ENCODE measurements at places on chromosomes 3 and 15.

DNA sequence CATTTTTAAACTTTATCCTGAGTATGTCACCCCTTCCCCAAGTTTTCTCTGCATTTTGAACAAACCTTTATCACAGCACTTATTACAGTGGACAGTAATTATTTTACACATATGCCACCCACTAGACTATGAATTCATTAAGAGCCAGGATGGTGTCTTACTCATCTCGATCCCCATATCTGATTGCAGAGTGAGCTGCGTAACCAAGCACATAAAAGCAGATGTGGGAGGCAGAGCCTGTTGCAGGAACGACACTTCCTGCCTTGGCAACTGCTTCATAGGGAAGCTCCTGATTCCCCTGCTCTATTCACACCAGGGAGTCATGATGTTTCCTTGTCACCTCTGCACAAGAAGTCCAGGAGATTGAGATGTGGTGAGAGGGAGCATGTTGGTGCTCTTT is 91.1 kb downstream of the MINAR1 start:
- no peak for DNase-seq

GRCh38 chr15:90000186-90001001 is 730 bp upstream of the ZNF710 start:
- no peak for DNase-seq

DNA sequence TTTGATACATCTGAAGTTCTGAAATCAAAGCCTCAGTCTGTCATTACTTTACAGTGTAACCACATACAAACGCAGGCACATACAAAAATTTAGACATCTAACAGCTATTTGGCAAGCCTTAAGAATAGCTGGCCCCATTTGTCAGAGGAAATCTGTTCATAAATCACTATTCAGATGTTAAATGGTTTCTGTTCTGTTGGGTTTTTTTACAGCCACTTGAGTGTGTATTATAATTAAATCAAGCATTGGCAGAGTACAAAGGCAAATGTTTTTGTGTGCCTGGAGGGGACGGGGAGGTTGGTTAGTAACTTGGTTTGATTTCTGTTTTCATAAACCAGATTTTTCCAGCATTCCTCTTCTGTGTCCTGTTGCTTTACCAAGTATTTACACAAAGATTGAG is 24.1 kb downstream of the PIGB start:
- no peak for DNase-seq

DNA sequence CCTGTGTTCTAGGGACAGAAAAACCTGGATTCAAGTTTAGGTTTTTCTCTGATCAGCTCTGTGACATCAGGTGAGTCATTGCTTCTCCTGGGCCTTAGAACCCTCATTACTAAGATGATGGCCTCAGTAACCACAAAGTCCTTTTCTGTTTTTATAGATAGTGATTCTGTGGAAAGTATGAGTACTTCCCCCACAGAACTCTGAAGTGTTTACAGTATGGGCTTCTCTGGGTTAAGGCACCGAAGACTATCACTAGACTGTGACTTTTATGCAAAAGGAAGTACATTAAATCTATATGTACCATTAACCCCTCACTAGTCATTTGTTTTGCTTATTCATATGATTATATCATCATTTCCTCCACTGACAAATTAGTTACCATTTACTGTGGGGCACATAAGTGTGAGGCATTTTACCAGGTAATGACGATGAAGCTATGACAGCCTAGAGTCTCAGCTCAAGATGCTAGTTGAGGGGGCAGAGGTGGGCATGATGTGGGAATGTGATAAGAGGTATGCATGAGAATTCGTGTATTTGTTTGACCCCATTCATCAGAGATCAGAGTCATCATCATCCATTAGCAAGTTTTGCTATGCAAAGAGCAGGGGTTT is 15.0 kb upstream of the RORA start:
- no peak for DNase-seq

DNA sequence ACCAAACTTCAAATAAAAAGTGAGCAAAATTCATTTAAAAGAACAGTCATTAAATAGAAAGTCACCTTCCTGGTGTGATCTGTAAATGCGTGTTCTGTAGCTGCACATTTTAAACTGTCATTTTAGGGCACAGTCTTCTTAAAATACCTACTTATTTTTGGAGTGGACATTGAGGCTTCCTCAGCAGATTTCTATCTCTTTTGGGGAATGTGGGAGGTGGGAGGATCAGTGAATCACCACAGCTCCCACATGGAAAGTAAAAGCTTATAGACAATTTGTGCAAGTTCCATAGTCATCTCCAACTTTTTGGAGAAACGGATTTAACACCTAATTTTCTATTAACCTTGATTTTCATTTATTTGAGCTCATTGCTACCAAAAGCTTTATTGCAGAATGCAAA is 21.0 kb upstream of the MOBP start:
- no peak for DNase-seq

DNA sequence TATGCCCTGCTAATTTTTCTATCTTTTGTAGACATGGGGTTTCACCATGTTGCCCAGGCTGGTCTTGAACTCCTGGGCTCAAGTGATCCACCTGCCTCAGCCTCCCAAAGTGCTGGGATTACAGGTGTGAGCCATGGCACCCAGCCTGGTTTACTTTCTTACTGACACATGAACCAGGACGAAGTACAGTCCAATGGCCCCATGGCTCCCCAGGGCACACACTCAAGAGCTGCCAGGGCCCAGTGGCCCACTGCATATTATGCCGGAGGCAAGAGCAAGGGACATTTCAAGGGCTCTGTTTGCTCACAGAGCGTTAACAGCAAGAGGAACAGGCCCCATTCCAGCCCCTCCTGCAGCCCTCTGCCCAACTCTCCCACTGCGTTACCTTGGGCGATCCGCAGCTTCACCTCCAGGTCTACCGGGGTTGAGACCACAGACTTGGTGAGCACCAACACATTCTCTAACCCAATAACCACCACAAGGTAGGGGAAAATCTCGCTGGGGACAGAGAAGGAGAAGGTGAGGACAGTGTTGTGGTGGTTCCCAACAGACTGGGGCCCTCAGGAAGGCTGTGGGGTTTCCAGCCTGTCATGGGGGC is 42.8 kb downstream of the PTPN23 start:
- no peak for DNase-seq
